ENCODE measurements at places on chromosomes 2 and 18.

DNA sequence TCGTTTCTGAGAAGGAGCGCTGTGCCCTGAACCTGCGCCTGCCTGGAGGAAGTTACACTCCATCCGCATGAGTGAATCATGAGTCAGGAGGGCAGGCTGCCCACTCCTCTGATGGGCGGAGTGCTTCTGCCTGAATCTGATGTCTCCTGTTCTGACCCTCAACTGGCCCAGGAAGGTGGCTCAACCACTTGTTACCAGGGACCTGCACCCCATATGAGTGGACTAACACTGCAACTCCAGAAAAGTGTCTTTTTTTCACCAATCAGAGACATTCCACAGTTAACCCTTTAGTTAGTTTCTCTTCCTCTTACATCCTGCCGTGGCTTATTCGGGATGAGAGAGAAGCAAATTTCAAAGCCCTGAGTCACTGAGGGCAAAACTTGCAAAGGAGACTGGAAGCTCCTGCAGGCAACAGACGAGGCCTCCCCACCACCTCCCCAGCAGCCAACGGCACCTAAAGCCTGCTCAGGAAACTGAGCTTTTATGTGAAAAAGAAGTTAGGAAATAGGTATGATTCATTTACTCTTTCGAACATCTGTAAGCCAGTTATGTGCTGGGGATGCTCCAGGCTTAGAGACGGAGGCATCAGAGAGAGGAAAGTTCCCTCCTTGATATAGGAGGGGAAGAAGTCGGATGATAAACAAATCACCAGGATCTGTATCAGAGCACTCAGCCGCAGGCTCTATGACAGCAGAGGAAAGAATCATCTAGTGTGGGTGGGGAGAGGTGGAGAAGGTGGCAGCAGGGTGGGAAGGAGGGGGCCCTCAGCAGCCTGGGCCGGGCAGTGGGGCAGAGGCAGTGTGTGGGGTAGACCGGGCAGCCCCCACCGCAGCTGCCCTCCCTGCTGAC is 30.9 kb downstream of the MBP start:
- peak; percentile 52 for DNase-seq

DNA sequence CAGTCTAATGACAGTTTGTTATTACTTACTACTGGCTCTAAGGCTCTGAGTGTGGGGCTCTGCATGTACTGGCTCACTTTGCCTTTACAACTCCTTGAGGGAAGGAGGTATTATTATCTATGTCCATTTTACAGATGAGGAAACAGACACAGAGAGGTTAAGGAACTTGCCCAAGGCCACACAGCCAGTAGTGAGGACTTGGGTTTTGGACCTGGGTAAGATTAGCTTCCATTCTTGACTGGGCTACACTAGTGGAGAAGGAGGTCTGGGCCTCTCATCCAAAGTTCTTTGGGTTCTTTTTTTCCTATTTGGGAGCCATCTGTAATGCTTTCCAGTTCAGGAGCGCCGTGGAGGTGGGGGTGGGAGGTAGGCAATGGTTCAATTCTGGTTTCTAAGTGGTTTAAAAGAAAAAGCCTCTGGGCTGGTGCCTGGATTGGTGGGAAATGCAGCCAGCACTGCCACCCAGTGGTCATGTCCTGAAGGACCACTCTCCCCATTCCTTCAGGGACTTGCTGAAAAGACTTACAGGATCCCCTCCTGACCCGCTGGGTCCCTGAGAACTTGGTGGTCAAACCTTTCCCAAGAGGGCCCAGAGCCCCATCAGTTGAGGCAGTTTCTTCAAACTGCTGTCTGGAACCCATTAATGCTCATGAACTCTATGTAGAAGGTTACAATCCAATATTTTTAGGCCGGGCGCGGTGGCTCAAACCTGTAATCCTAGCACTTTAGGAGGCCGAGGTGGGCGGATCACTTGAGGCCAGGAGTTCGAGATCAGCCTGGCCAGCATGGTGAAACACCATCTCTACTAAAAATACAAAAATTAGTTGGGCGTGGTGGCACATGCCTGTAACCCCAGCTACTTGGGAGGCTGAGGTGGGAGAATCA is 38.6 kb upstream of the NOTO start:
- peak; percentile 70 for DNase-seq

- DNase-seq: no peak
Measured at GRCh38 chr2:216897561-216898203, 37.8 kb upstream of the TNP1 start.

GRCh38 chr2:68250196-68250595 is 2.1 kb downstream of the PPP3R1 start:
- no peak for DNase-seq

DNA sequence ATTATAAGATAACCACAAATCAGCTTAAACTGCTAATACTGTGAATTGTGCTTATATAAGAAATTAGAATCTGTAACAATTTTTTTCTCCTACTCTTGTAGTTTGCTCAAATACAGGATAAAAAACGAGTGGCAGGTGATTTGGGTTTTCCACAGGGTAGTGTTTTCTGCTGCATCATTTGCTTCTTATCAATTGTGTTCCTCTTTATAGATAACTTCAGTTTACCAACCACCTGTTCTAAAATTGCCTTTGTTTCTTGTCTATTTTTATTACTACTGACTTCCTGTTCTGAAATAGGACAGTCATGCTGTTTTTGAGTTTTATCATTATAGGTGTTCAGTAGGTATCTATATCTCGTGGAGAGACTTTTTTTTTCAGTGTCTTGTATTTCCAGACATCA is 56.9 kb downstream of the MFSD6 start:
- DNase-seq: no peak

- DNase-seq: peak; percentile 48
Measured at GRCh38 chr18:13371689-13372418, 153.3 kb downstream of the LDLRAD4 start.

- DNase-seq: peak; percentile 14
Measured at GRCh38 chr2:152407204-152407721, 72.3 kb downstream of the FMNL2 start.

DNA sequence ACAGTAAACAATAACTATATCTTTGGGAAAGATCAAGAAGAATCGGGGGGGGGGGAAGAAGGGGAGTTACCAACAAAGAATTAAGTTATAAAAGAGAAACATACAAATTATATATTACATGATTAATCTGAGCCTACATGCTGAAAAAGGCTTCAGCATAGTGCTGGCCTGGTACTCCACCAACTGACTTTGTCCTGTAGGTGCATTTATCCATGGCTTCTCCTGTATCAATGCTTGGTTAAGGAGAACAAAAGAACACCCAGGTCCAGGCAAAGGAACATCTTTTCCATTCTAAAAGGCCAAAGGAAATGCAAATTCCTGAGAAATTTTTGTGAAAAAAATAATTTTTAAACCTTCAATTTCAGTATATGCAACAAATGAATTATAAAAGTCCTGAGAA is 24.2 kb downstream of the RPRD1A start:
- DNase-seq: no peak

DNA sequence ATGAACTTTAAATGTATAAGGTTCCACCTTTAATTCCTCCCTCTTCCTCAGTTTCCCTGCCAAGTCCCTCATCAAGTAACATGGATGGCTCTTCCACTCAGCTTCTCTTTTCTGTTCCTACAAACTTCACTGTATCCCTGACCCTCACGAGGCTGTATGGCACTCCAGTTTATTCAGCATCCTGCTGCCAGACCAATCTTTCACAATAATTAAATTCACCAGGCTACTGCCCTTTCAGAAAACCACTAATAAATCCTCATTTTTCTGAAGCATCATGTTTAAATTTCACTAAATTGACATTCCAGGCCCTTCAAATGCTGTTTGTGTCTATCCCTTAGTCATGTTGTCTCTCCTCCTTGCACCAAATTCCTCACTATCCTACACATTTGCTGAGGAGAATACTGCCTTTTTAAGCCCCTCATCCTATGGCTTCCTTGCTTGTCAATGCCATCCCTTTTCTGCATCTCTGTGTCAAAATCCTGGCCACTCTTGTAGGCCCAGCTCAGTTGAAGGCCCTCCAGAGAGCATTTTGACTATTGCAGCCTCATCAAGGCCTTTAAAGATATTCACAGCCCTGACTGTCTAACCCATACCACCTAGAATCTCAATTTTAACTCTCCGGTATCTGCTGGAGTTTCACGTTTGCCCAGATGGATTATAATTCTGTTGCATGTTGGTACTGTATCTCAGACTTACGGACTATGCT is 22.8 kb upstream of the ASNSD1 start:
- no peak for DNase-seq

GRCh38 chr2:98458667-98459380 is 14.2 kb downstream of the INPP4A start:
- DNase-seq: no peak

DNA sequence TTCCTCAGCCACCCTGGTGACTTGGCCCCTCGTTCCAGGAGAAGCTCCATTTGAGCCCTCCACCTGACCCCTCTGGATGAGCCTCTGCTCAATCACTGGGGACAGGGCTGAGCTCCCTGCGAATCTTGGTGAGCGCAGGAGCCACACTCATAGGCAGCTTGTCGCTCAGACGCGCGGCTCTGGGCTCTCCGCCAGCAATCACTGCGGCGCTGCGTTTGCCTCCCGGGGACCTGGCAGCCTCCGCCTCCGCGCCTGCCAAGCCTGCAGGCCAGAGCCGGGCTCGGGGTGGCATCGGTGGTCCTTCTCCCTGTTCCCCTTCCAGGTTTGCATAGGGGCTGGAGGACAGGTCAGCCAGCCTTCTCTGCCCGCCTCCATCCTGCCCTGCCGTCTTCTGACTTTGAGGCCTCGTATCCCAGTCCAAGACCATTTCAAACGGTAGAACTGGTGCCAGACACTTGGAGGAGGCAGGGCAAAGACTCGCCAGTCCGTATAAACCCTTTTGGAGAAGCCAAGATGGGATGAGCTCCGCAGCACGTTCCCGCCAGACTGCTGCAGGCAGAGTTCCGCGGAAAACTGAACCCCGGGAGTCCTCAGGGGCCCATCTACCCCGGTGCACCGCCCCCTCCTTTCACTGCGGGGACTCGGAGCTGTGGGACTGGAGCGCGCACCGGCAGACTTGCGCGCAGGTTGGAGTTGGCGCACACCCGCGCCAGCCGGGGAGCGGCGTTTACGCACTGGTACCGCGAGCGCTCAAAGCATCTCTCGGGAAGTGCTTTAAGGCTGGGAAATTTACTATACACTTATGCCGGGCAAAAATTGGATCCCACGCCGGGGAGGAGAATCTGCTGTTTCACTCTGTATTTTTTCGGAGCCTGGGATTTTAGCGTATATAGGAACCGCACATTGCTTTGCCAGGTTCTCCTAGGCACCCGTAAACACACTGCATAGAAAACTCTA is 1.1 kb upstream of the TACR1 start:
- no peak for DNase-seq

DNA sequence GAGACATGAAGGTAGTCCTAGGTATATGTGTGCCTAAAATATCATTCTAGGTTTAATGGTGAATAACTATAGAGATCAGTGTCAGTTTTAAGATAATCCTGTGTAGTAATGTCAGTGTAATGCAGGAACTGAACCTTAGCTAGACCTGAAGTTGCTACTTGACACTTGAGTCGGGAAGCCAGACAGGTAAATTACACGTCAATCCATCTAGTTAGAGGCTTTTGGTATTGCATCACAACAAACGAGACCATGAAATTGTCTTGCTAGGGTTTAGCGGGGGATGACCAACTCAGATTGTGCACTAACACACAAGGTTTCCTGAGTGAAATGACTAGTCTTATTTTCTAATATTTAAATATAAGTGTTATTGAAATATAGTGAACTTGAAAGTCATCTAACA is 2.0 kb downstream of the YPEL5 start:
- no peak for DNase-seq

- DNase-seq: no peak
Measured at GRCh38 chr2:219621935-219622334, 5.5 kb upstream of the SLC4A3 start.

GRCh38 chr2:142710336-142710735 is 167.1 kb upstream of the KYNU start:
- no peak for DNase-seq

GRCh38 chr2:240418311-240418710 is 17.2 kb upstream of the GPC1 start:
- no peak for DNase-seq

GRCh38 chr18:77203071-77203470 is 46.6 kb upstream of the GALR1 start:
- DNase-seq: no peak

GRCh38 chr2:148979919-148980277 is 58.6 kb upstream of the LYPD6B start:
- no peak for DNase-seq

GRCh38 chr2:231929961-231930592 is 3.9 kb upstream of the NPPC start:
- no peak for DNase-seq

DNA sequence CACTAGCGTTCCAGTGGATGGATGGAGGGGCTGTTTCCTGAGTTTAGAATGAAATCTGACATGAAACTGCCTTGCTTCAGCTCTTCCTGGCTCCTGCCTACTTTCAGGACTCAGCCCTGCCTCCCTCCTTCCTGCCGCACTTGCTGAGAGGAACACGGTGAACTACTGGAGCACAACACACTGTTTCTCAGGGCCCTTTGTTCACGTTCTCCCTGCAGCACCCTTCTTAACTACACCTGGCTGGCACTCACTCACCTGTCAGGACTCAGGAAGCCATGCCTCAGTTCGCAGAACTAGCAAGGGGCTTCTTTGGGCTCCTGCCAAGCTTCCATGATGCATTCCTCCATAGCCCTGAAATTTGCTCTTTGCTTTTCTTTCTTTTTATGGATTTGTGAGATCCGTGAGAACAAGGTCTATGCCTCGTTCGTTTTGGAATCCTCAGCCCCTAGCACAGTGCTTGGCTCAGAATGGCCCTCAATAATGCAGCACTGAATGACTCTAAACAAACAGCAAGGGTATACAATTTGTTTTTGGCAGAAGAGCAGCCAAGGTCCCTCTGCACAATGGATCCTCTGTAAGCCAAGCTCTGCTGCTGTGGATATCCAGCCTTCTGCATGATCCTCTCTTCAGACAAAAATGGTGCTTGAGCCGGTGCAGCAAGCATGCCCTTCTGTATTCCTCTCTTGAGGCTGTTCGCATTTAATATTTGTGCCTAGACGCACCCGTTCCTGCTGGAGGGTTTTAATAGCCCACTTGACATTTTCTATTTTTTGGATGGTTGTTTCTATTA is 357.0 kb downstream of the TSN start:
- DNase-seq: no peak

DNA sequence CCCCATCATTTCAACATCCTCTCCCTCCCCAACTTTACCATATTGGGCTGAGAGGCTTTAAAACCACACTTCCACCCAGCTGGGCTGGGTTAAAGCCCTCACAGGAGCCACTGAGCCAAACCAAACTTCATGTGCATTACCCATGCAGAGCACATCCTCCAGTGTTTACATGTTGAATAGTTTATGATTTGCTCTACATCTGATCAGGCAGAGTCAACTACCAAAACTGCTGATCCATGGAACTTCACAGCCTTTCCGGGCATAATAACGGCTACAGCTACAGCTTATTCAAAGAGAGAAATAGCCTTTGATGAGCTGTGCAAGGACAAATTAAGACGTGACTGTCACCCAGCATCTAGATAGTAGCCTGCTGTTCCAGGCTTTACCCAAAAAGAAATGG is 39.0 kb downstream of the MAIP1 start:
- DNase-seq: no peak
